ENCODE measurements at places on chromosomes 4 and X. TPM values are rescaled to one million over a fixed set of nuclear protein-coding genes. Genes with fewer than 3 reads are reported as not detected.

GRCh38 chrX:4935401-4935800 lies 1222.0 kb upstream of the PRKX start:
- no peak for DNase-seq
- H3K27ac ChIP-seq = no peak overlapping the region
- H3K36me3 ChIP-seq = no peaks in the 10 kb centered on the region
- H3K27me3 ChIP-seq = no peaks in the 10 kb centered on the region
- H3K4me1 ChIP-seq = no peaks in the 10 kb centered on the region
- no peak overlapping the region for H3K4me3 ChIP-seq

DNA sequence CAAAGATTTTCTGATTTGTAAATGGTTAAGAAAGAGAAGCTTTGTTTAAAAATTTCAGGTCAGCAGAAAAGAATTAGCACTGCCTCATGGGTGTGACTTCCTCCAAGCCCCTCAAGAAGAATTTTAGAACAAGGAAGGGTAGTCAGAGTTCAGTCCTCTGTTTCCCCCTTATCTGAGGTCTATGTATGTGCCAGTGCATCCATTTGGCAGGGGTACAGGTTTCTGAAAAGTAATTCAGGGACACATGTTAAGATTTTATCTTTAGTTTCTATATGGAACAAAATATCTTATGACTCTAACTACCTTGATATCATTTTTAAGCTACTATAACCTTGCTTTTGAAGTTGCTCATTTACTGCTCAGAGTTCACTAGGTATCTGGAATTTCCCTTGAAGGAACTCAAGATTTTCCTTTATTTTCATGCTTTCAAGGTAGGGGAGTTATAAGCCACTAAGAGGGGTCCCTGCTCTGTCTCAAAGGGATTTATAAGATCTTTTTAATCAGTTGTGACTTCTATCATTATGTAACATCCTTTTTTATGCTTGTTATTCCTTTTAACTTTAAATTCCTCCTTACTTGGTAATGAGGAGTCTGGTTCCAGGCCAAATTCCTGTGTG lies 24.4 kb upstream of the PLK4 start:
- no peak overlapping the region for H3K4me3 ChIP-seq
- H3K36me3 ChIP-seq = no peaks in the 10 kb centered on the region
- H3K27me3 ChIP-seq = no peaks in the 10 kb centered on the region
- no peak for DNase-seq

DNA sequence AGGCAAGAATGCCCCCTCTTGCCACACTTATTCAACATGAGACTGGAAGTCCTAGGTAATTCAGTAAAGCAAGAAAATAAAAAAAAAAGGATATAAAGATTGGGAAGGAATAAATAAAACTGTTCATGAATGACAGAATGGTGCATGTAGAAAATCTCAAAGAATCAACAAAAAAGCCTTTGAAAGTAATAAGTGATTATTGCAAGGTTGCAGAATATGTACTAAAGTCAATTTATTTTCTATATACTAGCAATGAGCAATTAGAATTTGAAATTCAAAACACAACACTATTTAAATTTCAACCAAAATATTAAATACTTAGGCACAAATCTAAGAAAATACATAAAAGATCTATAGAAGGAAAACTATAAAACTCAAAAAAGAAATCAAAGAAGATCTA lies 58.6 kb downstream of the MAGEA10 start:
- no peaks in the 10 kb centered on the region for H3K36me3 ChIP-seq
- no peak overlapping the region for H3K4me3 ChIP-seq
- no peak overlapping the region for H3K27ac ChIP-seq

DNA sequence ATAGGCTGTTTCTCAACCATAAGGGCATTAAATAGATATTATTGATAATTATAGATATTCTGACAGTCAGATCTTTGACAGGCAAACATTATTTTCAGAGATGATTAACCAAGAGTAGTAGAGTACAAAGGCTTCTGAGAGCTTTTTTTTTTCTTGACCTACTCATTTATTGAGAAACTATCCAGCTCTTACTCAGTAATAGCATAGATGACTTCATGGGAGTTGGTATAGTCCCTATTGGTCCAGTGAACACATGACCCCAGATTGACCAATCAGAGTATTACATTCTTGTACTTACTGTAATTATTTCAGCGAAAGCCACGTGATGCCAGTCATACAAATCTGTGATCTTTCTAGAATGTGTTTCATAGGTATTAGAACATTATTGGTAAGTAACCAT lies 508.7 kb downstream of the FSTL5 start:
- no peak for DNase-seq
- H3K4me3 ChIP-seq = no peak overlapping the region
- H3K36me3 ChIP-seq = no peaks in the 10 kb centered on the region
- H3K27me3 ChIP-seq = no peaks in the 10 kb centered on the region
- no peaks in the 10 kb centered on the region for H3K4me1 ChIP-seq

DNA sequence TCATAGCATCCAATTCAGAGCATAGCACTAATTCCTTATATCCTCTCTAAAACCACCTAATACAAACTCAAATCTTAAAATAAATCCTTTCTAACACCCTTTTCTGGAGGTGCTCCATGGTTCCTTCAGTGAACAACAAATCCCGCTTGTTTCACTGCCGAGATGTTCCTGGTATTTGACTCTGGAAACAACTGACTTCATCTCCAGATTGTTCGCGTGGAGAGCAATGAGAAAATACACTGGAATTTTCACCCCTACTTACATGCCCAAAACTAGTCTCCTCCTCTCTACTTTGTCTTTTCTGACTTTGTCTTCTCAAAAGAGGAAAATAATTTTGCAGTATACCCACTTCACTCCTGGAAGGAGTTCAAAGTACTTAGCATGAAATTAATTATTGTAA lies 129.0 kb downstream of the PLS3 start:
- H3K27me3 ChIP-seq = no peaks in the 10 kb centered on the region
- no peaks in the 10 kb centered on the region for H3K4me1 ChIP-seq
- H3K36me3 ChIP-seq = no peaks in the 10 kb centered on the region
- H3K4me3 ChIP-seq = no peak overlapping the region
- DNase-seq = no peak

DNA sequence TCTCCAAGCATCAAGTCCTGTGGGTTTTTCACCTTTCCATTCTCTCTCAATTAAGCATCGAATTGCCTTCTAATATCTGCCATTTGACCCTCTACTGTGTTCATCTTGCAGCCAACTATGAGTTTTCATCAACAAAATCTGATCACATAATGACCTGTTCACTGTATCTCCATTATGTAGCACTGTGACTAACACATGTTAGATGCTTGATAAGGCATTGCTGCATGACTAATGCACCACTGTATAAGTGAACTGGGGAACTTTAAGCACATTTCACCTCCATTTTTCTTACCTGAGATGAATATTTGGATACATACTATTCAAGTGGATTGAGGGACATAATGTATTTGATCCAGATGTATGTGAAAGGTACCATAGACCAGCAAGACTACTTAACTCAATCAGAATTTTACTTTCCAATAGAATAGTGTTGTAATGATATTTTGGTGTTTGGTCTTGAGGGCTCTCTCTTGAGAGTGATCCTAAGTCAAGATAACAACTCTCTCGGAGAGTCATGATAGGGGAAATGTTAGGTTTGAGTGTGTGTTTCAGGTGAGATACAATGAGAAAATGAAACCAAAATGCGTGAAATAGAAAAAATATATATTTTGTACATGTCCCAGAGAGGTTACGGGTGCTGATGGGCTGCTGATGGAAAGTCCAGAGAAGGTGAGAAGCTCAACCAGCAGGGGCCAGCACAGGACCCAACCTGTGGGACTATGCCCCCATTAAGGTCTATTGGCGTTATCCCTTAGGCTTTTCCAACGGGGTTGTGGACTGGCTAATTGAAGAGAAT lies 60.2 kb upstream of the HS3ST1 start:
- no peak overlapping the region for H3K4me3 ChIP-seq
- H3K4me1 ChIP-seq = no peaks in the 10 kb centered on the region
- no peak for DNase-seq

- H3K4me3 ChIP-seq = no peak overlapping the region
- no peak for DNase-seq
- H3K27ac ChIP-seq = no peak overlapping the region
- H3K27me3 ChIP-seq = no peaks in the 10 kb centered on the region
Observed at GRCh38 chr4:151418856-151419255, 9.9 kb downstream of the FHIP1A start.

DNA sequence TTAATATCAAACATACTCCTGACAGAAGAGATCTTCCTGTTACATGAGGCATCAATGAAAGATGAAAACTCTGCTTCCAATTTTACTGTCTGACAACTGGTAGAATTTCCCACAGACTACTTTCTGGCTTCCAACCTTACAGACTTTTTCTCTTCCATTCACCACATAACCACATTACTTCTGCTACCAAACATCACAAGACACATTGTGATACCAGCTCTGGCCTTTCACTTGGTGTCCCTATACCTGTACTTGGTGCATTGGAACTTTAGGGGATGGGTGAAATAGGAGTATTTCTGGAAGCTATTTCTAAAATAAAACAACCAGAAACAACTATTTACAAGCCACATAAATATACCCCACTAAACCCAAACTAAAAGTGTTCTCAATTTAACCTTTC lies 20.5 kb downstream of the AMTN start:
- H3K27me3 ChIP-seq = no peaks in the 10 kb centered on the region
- no peak overlapping the region for H3K4me3 ChIP-seq
- no peaks in the 10 kb centered on the region for H3K36me3 ChIP-seq
- H3K27ac ChIP-seq = no peak overlapping the region
- H3K4me1 ChIP-seq = no peaks in the 10 kb centered on the region

GRCh38 chr4:26858947-26859401 lies 1.7 kb upstream of the STIM2 start:
- H3K27ac ChIP-seq = peak overlapping the region; percentile 97
- DNase-seq = no peak
- no peaks in the 10 kb centered on the region for H3K36me3 ChIP-seq
- H3K4me3 ChIP-seq = peak overlapping the region; percentile 54

DNA sequence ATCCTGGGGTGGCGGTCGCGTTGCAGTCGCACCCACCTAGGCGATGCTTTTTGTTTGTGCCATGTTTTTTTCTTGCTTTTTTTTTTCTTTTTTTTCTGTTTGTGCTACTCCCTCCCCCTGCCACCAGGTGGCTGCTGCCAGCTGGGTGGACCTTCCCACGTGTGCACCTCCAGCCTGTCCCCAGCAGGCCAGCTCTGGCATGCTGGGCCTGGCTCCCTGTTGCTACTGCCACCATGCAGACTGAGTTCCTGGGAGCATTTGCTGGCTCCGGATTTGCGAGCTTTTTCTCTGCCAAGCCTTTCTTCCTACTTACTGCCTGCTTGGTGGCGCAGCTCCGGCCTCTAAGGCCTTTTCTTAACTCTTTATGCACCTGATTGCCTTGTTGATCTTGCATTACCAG lies 161.2 kb upstream of the WDFY3 start:
- no peaks in the 10 kb centered on the region for H3K4me1 ChIP-seq
- H3K4me3 ChIP-seq = no peak overlapping the region
- no peaks in the 10 kb centered on the region for H3K36me3 ChIP-seq
- no peak for DNase-seq
- no peak overlapping the region for H3K27ac ChIP-seq

GRCh38 chr4:83639849-83640493 lies 104.1 kb downstream of the GPAT3 start:
- peak; percentile 80 for DNase-seq
- no peaks in the 10 kb centered on the region for H3K4me1 ChIP-seq
- no peaks in the 10 kb centered on the region for H3K36me3 ChIP-seq
- H3K27me3 ChIP-seq = no peaks in the 10 kb centered on the region

DNA sequence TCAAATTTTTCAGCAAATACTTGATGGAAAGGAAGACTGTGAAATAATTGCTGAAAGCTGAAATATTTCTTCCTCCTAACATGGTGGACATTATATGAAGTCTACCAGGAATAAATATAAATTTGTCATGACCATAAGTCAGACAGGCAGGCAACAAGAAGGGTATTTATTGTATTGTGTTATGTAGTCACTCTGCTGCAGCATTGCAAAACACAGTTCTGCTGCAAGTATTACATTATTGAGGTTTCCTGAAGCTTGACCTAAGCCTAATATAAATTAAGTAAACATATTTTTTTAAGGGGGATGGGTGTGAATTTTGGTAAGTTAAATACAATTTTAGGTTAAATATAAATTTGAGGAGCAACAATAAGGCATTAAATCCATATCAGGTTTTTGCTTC lies 60.2 kb upstream of the MAOA start:
- no peaks in the 10 kb centered on the region for H3K36me3 ChIP-seq
- H3K4me1 ChIP-seq = no peaks in the 10 kb centered on the region
- no peaks in the 10 kb centered on the region for H3K27me3 ChIP-seq
- H3K4me3 ChIP-seq = no peak overlapping the region
- DNase-seq = no peak

GRCh38 chr4:128707864-128708263 lies 101.6 kb upstream of the JADE1 start:
- no peaks in the 10 kb centered on the region for H3K27me3 ChIP-seq
- no peak for DNase-seq
- no peak overlapping the region for H3K27ac ChIP-seq
- H3K4me3 ChIP-seq = no peak overlapping the region

SYN1 gene
- total RNA-seq = 1.5 TPM

NDP gene
- total RNA-seq = not detected

POU3F4 gene
- total RNA-seq = not detected

AGTR2 gene
- total RNA-seq = not detected

NMU gene
- 1.9 TPM for total RNA-seq
